ENCODE measurements at places on chromosomes 12 and 14.

GRCh38 chr12:6312529-6313325, 2.2 kb downstream of the PLEKHG6 start:
- no peak for DNase-seq

DNA sequence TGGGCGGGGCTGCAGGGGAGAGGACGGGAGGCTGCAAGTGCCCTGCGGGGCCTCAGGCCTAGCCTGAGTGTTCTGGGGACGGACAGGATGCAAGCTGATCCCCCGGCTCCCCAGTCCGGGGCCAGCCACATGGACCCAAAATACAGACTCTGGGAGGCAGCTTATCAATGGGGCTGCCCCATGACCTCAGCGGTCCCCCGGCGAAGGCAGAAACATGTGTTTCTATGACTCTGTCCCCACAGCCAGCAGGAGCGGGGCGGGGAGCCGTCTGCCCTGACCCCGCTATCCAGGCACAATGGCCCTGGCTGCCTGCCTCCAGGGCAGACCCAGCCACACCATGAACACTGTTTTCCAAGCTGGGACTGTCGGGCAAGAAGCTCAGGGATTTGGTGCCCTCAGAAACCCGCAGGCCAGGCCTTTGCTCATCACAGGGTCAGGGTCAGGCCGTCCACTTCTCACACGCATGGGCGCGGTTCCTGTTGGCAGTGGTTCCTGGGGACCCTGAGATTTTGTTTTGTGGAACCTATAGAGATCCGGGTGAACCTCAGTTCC, 75.0 kb downstream of the RFLNA start:
- no peak for DNase-seq

DNA sequence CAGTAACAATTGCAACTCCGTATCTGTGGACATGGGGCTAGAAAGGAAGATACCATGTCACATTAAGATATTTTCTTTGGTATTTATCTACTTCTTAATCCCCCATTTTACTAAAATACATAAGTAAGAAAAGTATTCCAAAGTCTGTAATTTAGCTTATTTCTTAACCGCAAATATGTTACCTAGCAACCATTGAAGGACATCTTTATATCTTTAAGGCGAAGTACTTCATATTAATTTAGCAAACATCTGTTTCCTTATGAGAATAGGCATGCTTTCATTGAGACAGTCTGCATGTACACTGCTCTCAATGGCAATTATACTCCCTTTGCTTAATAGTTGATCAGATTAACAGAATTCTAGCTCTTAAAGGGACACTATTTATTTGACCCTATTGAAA, 88.8 kb downstream of the NAV3 start:
- no peak for DNase-seq

DNA sequence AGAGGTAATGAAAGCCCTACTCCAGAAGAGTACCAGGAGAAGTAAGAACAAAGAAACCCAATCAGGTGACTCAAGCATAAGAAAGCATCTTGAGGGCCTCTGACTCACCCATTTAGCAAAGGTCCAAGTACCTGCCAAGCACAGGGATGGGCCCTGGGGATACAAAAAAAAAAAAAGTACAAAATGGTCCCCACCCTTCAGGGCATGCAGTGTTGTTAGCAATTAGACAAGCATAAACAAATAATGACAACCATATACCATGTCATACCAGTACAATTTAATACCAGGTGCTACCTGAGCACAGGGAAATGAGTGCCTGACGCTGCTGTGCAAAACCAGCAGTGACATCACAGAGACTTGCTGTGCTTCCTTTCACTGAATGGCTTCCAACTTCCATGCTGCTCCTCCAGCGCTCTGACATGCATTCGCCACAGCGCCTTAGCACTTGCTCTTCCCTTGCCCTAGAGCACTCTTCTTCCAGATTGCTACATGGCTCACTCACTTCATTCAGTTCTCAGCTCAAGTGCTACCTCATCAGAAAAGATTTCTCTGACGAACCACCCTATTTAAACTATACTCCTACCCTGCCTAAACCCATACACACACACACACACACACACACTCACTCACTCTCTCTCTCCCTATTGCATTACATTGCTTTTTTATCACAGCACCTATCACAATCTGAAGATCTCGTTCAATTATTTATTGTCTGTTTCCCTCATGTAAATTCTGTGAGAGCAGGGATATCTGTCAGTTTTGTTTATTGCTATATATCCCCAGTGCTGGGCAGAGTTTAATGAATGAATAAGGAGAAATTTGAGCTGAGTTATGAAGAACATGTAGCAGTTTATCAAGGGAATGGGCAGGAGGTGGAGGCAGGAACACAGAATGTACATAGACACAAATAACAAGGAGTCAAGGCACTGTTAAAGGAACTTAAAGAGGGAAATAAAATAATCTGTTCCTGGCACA, 12.9 kb upstream of the EPS8 start:
- DNase-seq, result no peak

GRCh38 chr14:66140213-66140918, 345.8 kb upstream of the CCDC196 start:
- no peak for DNase-seq

GRCh38 chr12:65529771-65530435, 251.4 kb downstream of the MSRB3 start:
- DNase-seq, result no peak

DNA sequence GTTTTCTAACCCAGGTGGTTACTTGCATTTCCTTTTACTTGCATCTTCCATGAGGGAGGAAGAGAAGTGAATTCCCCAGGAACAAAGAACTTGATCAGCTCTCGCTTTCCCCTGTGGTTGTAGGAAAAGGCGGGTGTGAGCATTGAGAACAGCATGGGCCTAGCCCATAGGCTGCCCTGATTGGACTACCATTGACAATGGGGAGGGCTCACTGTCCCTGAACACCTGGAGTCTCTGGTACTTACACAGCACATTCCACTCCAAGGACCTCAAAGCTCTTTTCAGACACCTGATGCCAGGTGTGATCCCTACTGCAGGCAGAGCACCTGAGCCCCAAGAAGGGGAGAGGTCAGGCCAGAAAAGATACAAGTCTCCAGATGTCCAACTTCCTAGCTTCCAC, 25.0 kb downstream of the MAX start:
- DNase-seq, result no peak

DNA sequence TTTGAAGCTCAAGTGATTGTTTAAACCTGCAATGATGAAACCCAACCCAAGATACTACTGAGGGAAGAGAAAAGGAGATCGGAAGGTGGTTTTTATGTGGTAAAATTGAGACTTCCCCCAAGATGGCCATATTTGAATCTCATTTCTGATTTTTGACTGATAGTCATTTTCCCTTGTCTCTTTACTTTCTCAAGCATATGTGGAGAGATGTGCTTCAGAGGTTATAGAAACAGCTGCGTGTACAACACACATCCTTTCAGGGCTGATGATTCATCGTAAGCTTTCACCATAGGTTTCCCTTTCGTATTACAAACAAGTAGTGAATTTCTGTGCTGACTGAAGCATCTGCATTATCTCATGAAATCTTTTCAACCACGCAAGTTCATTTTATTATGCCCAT, 276.2 kb downstream of the EMP1 start:
- no peak for DNase-seq

GRCh38 chr14:65826946-65827345, 414.4 kb downstream of the FUT8 start:
- DNase-seq, result no peak

GRCh38 chr14:51328064-51328771, 88.2 kb downstream of the TMX1 start:
- DNase-seq, result no peak

DNA sequence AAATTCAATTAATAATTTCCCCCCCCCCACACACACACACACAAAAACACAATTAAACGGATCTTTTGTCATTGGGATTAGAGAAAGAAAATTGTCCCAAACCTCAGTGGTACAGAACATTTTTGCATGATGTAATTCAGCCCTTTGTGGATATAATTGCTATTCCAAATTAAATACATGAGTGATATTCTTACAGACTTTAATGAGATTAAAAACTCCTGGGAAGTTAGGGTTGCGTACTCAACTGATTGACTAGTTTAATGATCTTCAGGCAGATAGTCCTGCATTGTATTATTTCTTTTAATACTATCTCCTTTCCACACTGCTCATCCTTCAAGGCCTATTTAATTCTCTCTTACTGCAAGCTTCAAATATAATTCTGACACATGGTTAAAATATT, 711.8 kb upstream of the LRFN5 start:
- DNase-seq, result no peak

GRCh38 chr12:97017213-97017612, 110.2 kb downstream of the NEDD1 start:
- DNase-seq, result no peak

DNA sequence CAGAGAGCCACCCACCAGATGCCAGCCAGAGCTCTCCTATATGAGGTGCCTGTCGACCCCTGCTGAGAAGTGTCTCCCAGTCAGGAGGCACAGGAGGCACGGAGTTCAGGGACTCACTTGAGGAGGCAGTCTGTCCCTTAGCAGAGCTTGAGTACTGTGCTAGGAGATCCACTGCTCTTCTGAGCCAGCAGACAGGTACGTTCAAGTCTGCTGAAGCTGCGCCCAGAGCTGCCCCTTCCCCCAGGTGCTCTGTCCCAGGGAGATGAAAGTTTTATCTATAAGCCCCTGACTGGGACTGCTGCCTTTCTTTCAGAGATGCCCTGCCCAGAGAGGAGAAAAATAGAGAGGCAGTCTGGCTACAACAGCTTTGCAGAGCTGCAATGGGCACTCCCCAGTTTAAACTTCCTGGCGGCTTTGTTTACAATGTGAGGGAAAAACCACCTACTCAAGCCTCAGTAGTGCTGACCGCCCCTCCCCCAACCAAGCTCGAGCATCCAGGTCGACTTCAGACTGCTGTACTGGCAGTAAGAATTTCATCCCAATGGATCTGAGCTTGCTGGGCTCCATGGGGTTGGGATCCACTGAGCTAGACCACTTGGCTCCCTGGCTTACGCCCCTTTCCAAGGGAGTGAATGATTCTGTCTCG, 146.7 kb upstream of the USP15 start:
- DNase-seq, result no peak

DNA sequence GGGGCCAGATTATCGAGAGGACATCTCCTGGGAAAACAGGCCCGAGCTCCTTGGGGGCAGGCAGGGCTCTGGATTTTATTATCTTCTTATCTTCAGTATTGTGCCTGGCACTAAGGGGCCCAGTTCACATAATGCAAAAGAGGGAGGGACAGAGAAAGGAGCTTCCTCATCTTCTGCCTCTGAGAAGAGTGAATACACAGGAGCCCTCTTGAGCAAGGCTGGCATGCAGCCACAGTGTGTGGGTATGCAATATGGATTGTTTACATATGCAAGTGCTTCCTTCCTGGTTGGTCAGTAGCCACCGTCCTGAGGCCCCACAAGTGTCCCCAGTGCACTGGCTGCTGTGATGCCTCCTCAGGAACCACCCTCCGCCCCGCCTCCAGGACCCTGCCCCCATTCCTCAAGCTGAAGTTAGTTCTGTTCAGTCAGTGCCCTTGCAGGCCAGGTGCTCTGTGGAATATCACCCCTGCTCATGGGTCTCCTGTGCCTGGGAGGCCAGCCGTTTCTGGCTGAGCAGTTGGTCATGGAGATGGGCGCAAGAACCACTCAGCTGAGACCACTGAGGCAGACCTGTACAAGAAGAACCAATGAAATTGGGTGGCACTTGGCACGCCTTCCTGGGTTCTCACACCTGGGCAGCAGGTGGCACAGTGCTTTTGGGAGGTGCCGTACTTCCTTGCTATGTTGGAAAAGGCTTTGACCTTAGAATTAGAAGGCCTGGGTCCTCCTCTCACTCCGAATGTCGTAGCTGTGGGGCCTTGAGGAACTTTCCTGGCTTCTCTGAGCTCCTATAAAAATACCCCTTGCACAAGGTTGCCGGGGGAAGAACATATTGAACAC, 35.1 kb upstream of the ACTN1 start:
- DNase-seq, result peak; percentile 18

- no peak for DNase-seq
Measured at GRCh38 chr14:31717294-31718085, 156.3 kb downstream of the NUBPL start.

GRCh38 chr12:130439250-130439649, 101.6 kb downstream of the PIWIL1 start:
- DNase-seq, result no peak

DNA sequence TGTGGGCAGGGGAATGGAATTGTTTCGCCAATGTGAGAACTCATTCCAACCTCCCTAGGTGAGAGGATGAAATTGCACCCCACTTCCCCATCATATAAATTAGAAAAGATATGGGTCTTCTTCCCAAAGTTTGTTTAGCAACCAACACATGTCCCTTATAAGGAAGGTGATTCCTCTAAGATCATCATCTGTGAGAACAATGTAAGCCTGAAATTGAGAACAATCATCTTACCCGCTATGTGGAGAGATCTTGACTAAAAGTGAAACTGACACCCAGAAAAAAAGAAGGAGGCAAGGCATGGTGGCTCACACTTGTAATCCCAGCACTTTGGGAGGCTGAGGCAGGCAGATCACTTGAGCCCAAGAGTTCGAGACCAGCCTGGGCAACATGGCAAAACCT, 173.2 kb upstream of the HMGA2 start:
- no peak for DNase-seq

DNA sequence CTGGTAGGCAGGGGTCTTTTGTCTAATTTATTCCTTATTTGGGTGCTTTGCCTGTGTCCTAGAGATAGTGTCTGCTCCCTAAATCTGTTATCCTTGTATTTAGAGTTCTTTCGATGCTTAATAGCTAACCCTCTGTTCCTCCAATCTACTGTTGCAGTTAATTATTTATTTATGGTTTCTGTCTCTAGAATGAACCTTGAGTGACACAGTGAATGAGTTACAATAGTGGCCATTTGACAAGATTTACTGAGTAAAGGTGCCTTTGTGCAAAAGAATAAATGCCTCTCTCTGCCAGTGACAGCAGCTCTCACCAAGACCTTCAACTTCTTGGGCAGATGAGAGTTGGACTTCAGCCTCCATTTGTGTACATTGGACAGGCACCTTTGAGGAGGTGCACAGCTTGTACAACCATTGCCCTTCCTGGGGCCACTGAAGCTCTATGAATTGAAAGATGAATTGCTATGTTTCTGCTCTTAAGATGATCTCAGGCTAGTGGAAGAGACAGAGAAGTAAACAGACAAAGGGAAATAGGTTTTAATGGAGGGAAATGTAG, 165.9 kb downstream of the DERA start:
- no peak for DNase-seq

DNA sequence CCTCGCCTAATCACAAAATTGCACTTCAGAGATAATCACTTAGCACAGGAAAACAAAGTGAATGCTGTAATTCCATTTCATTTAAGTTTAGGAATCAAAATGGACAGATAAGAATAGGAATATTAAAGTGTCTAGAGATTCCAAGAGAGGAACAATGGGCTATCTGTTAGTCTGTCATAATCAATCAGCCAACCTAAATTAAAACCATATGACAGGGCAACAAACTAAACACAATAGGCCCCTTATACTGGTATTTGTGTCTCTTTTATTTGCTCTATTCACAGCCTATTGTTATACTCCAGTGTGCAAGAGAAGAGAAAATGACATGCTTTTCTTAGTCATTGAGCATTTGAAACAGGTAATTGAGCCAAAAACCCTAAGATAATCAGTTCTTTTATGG, 259.4 kb downstream of the PRKD1 start:
- no peak for DNase-seq

- peak; percentile 35 for DNase-seq
Measured at GRCh38 chr12:98725476-98726247, 80.6 kb downstream of the APAF1 start.

GRCh38 chr14:43413084-43413483, 1094.0 kb downstream of the FSCB start:
- DNase-seq, result no peak

All from NCI-H1092 (cell line).